Dermis microvascular lymphatic vessel endothelial cell (primary cell): ENCODE measurements at places on chromosomes 1 and 21. TPM values are rescaled to one million over a fixed set of nuclear protein-coding genes. Genes with fewer than 3 reads are reported as not detected.

Gene SPATA45
- not detected in 2 replicates for total RNA-seq

Gene YRDC
- total RNA-seq, result 13.0 and 17.8 TPM in 2 replicates

Gene CYP4B1
- not detected in 2 replicates for total RNA-seq

Gene LCE1B
- not detected in 2 replicates for total RNA-seq

Gene FAM229A
- 0.64 and 1.4 TPM in 2 replicates for total RNA-seq

Gene PLEKHA6
- total RNA-seq, result 0.89 and 1.5 TPM in 2 replicates

Gene NPHP4
- 2.4 and 2.9 TPM in 2 replicates for total RNA-seq

Gene ABCG1
- total RNA-seq, result 62.9 and 141 TPM in 2 replicates

Gene TRIM45
- 0.90 and 2.1 TPM in 2 replicates for total RNA-seq
